Stimulated activated CD4-positive, alpha-beta T cell treated with anti-CD3 and anti-CD28 coated beads, Interleukin-1b, Interleukin-23, amount 100 ng/mL, for 1 hour (primary cell): ENCODE measurements at places on chromosomes 7 and 10.

DNA sequence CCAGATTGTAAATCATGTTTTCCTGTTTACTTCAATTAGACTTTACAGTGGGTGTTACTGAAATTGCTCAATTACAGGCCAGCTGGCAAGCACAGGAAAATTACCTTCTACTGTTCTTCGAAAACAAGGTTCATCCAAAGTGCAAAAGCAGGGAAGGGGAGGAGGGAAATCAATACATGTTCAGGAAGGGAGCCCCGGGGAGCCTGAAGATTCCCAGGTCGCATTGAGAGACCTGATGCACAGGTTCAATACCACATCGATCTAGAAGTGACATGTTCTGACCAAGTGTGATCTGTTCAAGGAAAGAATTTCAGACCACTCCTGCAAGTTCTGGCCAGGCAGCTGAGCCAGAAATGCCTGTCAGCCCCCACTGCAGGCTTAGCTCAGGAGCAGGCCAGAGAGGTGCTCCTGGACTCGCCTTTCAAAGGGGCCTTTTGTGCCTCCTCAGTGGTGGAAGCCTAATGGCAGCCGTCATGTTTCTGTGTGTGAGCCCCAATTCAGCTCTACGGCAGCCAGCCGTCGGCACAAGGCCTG is 35.9 kb downstream of the FAM53B start:
- DNase-seq, result no peak

GRCh38 chr7:36602934-36603887 is 121.1 kb downstream of the AOAH start:
- DNase-seq, result no peak

DNA sequence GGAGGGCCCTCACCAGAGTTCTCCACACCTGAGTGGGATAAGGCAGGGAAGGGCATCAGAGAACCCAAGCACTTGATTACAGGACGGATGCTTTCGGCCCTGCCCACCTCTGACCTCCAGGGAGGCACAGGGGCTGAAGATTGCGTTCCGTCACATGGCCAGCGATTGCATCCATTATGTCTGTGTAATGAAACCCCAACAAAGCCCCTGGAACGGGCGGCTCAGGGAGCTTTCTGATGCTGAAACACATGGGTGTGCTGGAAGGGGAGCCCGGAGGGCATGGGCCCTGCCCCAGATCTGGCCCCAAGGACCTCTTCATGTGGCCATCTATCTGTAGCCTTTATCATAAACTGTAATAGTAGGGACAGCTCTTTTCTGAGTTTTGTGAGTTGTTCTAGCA is 117.2 kb downstream of the PTPN20 start:
- no peak for DNase-seq

- no peak for DNase-seq
Observed at GRCh38 chr7:69189406-69189805, 408.9 kb upstream of the AUTS2 start.

GRCh38 chr7:7992506-7992905 is 23.9 kb downstream of the GLCCI1 start:
- no peak for DNase-seq

DNA sequence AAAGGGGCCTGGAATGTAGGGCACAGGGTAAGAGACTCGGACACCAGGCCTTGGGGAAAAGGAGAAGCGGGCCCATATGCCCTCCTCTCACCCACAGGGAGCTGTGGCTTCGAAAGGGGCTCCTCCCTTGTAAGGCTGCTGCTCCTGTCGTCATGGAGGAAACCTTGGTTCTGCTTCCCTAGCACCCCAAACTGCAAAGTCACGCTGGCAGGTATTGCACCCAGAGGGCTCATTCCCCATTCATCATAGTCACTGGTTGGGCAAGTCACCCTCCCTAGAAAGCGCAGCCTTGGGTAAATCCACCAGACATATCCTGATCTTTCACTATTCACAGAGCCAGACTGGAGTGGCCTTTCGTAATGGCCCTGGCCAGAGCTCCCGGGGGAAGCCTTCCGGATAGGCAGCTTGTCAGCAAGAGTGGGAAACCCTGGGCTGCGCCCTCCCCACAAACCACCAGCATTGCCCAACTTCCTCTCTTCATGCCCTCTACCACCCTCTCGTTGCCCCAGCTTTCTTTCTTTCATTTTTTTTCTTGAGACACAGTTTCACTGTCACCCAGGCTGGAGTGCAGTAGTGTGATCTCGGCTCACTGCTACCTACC is 121.0 kb downstream of the HIP1 start:
- no peak for DNase-seq

- DNase-seq, result no peak
Observed at GRCh38 chr10:94183666-94184264, 179.0 kb downstream of the NOC3L start.

GRCh38 chr7:110548372-110548771 is 542.6 kb upstream of the LRRN3 start:
- DNase-seq, result no peak

- DNase-seq, result no peak
Observed at GRCh38 chr7:122629412-122629953, 69.4 kb downstream of the RNF133 start.

DNA sequence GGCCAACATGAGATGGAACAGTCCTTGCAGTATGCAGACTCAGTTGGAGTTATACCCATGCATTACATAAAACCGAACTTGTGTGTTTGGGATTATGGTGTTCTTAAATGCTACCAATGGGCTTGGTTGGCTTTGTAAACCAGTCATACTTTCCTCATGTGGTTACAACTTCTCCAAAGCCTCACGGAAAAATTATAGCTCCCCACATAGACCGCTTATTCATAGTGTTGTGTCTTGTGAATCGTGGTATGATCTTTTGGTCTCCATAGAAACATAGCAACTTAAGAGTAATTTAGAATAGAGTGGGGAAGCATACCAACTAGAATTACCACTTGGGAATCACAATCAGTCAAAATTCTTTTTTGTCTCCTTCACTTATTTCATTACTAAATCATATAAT is 112.3 kb upstream of the FZD1 start:
- DNase-seq, result no peak

DNA sequence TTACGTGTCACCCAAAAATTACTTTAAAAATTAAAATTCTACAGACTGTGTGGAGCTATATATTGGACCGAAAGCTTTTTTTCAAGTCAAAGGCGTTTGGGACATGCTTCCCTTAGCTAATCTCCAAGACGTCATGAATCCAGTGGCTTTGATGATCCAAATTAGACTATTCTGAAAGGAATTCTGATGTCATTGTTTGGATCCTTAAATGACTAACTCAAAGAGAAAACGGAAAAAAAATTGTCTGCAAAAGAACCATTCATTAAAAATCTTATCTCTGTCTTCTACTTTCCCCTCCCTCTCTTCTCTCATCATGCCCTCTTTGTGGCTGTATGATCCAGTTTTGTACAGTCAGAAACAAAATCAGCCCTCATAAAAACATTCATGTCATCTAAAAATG is 161.8 kb downstream of the ETV1 start:
- no peak for DNase-seq

- no peak for DNase-seq
Observed at GRCh38 chr7:123845823-123846216, 851 bp downstream of the HYAL4 start.

DNA sequence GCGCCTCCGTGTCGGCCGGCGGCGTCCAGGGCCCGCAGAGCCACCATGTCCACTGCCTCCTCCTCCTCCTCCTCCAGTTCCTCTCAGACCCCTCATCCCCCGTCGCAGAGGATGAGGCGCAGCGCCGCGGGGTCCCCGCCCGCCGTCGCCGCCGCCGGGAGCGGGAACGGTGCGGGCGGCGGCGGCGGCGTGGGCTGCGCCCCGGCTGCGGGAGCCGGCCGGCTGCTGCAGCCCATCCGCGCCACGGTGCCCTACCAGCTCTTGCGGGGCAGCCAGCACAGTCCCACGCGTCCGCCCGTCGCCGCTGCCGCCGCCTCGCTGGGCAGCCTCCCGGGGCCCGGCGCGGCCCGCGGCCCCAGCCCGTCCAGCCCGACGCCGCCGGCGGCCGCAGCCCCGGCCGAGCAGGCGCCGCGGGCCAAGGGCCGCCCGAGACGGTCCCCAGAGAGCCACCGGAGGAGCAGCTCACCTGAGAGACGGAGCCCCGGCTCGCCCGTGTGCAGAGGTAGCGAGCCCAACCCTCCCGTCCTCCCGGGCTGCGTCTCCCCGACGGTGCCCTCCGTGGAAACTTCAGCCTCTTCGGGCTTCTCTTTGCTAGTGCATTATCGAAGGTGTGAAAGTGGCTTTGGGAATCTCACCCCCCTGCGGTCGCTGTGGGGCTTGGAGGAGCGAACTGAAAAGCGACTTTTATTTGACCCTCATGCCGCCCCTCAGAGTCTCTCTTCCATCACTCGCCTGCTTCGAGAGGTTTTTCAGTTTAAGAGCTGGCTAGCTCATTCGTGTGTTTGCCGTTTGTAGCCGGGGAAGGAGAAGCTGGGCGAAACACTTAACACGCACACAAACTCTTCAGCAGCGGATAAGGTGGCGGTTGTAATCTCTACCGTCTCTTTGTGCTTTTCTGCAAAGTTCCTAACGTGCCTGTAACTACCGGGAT is 975 bp downstream of the GLCCI1 start:
- DNase-seq, result no peak

- no peak for DNase-seq
Observed at GRCh38 chr10:99630433-99630832, 10.2 kb upstream of the SLC25A28 start.

GRCh38 chr7:110386913-110387312 is 704.0 kb upstream of the LRRN3 start:
- DNase-seq, result no peak

DNA sequence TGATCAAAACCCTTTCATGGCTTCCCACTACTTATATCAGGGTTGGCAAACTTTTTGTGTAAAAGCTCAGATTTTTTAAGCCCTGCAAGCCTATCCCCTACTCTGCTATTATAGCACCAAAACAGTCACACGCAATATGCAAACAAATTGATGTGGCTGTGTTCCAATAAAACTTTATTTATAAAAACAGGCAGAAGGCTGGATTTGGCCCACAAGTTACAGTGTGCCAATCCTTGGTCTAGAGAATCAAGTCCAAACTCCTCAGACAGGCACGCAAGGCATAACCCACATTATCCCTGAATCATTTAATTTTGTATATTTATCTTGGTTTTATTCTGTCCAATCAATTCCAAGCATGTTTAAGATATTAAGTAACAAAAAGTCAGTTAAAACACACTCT is 71.9 kb downstream of the SGMS1 start:
- DNase-seq, result no peak

DNA sequence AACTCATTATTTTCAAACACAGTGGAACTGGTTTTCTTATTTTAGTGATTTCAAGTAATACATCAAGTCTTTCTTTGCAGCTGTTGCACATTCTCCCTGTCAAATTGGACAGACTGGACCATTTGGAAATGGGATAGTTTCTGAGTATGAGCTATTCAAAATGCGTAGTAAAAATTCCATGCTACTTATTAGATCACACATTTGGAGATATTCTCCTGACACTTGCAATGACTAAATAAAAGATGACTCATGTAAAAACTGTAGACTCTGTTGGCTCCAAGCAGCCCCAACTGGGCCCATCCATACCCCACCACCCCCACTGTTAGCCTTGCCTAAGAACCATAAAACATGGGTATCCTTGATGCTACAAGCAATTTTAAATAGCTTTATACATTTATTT is 25.9 kb upstream of the BICC1 start:
- no peak for DNase-seq

- no peak for DNase-seq
Observed at GRCh38 chr10:122861711-122862161, 16.1 kb upstream of the CUZD1 start.

DNA sequence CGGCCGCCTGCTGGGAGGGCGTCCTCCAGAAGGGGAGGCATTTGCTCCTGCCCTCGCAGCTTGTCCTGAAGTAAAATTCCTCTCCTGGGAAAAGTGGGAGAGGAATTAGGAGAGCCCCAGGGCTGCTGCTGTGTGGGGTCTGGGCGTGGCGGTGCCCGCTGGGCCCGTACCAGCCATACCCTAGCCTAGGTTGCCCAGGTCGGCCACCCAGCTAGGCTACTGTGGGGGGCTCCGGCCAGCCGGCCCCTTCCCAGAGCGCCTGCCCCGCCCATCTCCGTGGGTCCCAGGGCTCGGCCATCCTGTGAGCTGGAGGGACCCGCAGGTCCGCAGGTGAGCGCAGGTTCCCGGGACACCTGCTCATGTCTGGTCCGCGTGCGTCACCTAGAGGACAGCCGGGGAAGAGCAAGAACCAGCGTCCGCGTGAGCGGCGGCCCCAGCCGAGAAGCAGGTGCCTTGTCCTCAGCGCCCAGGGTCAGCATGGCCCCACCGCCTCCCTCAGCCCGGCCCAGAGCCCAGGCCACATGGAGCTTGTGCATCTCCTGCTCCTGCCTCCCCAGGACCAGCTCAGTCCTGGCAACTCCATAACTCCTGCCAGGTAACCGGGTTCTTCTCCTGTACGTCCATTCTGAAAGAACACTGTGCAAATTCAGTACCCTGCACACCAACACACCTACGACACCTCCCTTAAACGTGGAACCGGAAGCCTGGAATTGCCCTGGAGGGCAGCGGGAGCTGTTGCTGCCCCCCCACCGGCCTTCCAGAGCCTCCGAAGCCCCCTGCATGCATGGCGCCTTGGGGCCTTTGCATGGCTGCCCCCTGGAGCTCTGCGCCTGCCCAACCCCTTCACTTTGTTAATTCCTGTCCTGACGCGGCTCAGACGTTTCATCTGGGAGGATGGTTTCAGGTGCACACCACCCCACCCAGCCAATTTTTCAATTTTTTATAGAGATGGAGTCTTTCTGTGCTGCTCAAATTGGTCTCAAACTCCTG is 22.8 kb upstream of the FOXL3 start:
- DNase-seq, result no peak

DNA sequence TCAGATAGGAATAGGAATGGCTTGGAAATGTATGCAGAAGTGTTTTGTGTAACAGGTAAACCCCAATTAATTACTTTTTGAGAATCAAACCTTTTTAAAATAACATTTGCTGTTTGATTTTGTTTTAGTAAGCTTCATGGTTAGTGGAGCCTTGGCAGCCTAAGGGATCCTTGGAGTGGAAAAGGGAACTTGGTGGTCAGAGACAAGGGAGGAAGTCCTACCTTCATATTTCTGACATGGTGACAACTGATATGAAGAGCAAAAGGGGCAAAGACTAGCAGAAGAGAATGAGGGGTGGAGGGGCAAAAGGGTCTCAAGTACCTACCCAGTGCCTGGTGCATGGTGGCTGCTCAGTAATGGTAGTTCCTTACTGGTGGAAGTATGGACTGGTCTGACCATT is 32.3 kb downstream of the AHCYL2 start:
- no peak for DNase-seq

GRCh38 chr7:107661081-107661864 is 645 bp downstream of the SLC26A4 start:
- no peak for DNase-seq

- DNase-seq, result no peak
Observed at GRCh38 chr10:86960003-86960862, 1.8 kb downstream of the SNCG start.
